ENCODE measurements at places on chromosomes 5 and 9.
A peak's percentile ranks its signal among the peaks of the same experiment; 100 is the strongest.

GRCh38 chr5:111227801-111228200 is 3.6 kb downstream of the CAMK4 start:
- DNase-seq, result peak; percentile 34

- DNase-seq, result no peak
Measured at GRCh38 chr5:166441-167372, 24.6 kb upstream of the LRRC14B start.

GRCh38 chr9:119905724-119906123 is 536.5 kb upstream of the BRINP1 start:
- no peak for DNase-seq

GRCh38 chr9:136713550-136713949 is 1.2 kb downstream of the DIPK1B start:
- no peak for DNase-seq

DNA sequence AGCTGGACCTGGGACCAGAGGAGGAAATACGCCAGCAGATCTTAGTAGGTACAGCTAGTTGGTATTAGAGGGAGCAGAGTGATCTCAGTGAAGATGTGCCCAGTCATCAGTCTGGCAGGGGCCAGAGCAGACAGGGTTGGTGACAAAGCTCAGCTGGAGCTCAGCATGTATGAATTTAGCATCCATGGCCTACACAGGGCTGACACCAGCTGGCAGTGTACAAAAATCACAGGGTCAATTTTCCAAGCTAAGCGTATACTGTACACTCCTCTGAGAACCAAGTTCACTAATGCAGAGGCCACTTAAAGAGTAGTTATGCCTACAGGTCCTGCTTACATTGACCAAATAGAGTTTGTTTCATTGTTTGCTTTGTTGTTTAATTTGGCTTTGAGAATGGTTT is 146.6 kb downstream of the SLC24A2 start:
- DNase-seq, result no peak
